K562 (cell line): ENCODE measurements at places on chromosomes 6 and 20. TPM values are rescaled to one million over a fixed set of nuclear protein-coding genes. Genes with fewer than 3 reads are reported as not detected.

DNA sequence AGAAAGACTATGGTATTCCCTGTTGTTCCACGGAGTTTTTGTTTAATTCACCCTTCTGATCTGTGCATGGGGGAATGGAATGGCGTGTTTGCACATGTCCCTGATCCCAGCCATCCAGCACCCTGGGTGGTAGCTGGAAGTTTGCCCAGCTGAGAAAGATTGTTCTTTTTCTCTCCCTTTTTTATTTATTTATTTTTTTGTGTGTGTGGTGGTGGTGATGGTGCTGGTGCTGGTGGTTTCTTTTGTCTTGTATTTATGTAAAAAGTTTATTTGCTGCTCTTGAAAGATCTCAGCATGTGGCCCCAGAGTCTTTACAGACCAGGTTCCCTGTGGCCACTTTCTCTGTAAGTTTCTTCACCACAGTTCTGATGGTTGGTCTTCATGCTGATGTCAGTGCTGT lies 372.6 kb downstream of the UTRN start:
- no peak for DNase-seq

DNA sequence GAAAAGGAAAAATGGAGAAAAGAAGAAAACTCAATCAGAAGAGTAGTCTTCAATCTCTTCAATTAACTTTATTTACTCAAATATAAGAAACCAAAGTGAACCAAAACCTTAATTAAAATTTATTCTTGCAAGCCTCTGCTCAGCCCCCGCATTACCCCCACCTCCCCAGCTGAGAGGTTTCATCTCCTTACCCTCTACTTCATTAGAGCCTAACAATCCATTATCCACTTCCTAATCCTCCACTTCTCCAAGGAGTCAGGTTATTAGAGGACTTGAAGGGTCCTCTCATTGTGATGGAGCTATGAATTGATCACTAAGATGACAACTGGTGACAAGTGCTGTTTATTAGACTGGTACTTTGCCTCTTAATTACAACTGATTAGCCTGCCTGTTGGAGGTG lies 956.5 kb downstream of the TFAP2A start:
- DNase-seq: no peak

DNA sequence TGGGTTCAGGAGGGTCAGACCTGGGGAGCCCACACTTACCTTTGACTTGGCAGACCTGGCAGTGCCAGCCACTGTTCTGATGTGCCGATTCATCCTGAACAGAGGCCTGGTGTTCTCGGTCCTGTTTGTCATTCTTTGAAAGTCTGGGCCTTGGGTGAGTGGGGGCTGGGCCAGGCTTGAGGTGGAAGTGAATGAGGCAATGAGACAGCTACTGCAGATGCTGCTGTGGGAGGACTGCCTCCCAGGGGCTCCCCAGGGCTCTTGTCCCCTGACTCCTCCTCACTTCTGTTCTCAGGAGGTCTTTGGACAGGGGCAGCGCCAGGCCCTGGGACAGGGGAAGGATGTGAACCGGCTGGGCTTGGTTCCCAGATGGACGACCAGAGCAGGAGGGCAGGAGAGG lies 5.6 kb upstream of the TREML4 start:
- no peak for DNase-seq

DNA sequence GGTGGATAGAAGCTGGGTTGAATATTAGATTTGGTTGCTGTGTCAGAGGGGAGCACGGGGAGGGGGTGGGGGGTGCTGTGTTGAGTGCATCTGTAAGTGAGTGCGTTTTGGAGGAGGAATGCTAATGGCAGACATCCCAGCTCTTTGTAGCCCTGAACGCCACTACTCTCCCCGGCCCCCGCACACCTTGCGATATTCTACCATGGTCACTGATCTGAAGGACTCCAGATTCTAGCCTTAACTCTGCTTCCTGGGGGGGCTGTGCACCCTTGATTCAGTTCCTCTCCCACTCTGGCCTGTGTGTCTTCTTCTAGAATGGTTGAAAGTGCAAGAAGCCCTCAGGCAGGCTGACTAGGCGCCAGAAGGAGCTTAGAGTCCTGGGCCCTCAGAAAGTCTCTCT lies 7.1 kb downstream of the GLP1R start:
- no peak for DNase-seq

GRCh38 chr6:15491255-15491985 lies 171.4 kb downstream of the DTNBP1 start:
- DNase-seq: peak; percentile 73

GRCh38 chr6:170265655-170266054 lies 25.2 kb downstream of the DLL1 start:
- DNase-seq: no peak

GRCh38 chr20:17816804-17817587 lies 117.2 kb downstream of the BANF2 start:
- no peak for DNase-seq

The PGK2 gene
- not detected in 2 replicates for total RNA-seq

The GPR6 gene
- not detected in 2 replicates for total RNA-seq

The MRAP2 gene
- 7.4 and 8.7 TPM in 2 replicates for total RNA-seq

The ZNF165 gene
- 1.1 and 1.2 TPM in 2 replicates for total RNA-seq

The TSHZ2 gene
- total RNA-seq: 0.11 and 0.20 TPM in 2 replicates

The RNF217 gene
- 25.6 and 26.5 TPM in 2 replicates for total RNA-seq

The PHACTR1 gene
- total RNA-seq: 19.7 and 25.3 TPM in 2 replicates
